ENCODE measurements at places on chromosomes 11 and 22.

- no peak for DNase-seq
- H3K27me3 ChIP-seq = no peaks in the 10 kb centered on the region
- no peaks in the 10 kb centered on the region for H3K36me3 ChIP-seq
Measured at GRCh38 chr22:38124236-38124974, 13.9 kb upstream of the BAIAP2L2 start.

DNA sequence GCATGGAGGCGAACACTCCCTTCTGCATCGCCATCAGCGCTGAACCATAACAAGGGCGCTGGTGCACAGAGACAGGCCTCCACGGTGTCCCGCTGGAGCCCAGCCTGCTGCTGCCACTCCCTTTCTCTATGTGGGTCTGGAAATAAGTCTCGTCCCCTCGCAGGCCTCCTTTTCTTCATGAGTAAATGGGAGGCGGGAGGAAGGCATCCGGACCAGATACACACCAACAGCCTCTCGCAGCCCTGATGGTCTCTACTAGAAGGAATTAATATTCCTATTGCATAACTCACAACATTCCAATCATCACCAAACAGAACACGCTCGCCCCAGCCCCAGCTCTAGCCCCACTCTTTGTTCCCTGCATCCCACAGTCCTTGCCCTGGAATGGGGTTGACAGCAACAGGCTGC lies 14.9 kb downstream of the RASD2 start:
- H3K27me3 ChIP-seq = peaks cover under 1% of the 10 kb centered on the region
- no peak overlapping the region for H3K4me3 ChIP-seq

- no peaks in the 10 kb centered on the region for H3K27me3 ChIP-seq
- peak; percentile 59 for DNase-seq
- H3K27ac ChIP-seq = no peak overlapping the region
- no peaks in the 10 kb centered on the region for H3K36me3 ChIP-seq
Measured at GRCh38 chr11:13335319-13335718, 57.7 kb downstream of the BMAL1 start.

DNA sequence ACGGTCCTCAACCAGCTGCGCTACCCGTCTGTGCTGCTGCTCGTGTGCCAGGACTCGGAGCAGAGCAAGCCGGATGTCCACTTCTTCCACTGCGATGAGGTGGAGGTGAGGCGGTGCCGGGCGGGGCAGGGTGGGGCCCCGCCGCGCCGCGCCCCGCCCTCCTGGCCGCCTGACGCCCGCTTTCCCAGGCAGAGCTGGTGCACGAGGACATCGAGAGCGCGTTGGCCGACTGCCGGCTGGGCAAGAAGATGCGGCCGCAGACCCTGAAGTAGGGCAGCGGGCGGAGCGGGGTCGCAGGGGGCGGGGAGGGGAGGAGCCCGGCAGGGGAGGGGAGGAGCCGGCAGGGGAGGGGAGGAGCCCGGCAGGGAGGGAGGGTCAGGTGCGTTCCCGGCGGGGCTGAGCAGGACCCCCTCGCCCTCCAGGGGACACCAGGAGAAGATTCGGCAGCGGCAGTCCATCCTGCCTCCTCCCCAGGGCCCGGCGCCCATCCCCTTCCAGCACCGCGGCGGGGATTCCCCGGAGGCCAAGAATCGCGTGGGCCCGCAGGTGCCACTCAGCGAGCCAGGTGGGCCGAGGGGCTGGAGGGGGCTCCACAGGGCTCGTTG lies 14.7 kb downstream of the EPS8L2 start:
- peaks cover 21% of the 10 kb centered on the region for H3K4me1 ChIP-seq
- no peak overlapping the region for H3K27ac ChIP-seq
- H3K4me3 ChIP-seq = no peak overlapping the region

- no peak overlapping the region for H3K4me3 ChIP-seq
- no peaks in the 10 kb centered on the region for H3K4me1 ChIP-seq
- H3K36me3 ChIP-seq = no peaks in the 10 kb centered on the region
- H3K27me3 ChIP-seq = no peaks in the 10 kb centered on the region
- no peak for DNase-seq
Measured at GRCh38 chr11:19767627-19768151, 55.1 kb downstream of the NAV2 start.

GRCh38 chr11:120184371-120184945 lies 26.4 kb upstream of the OAF start:
- no peak overlapping the region for H3K4me3 ChIP-seq
- no peak for DNase-seq
- no peak overlapping the region for H3K27ac ChIP-seq
- no peaks in the 10 kb centered on the region for H3K4me1 ChIP-seq
- H3K27me3 ChIP-seq = no peaks in the 10 kb centered on the region
- H3K36me3 ChIP-seq = no peaks in the 10 kb centered on the region

GRCh38 chr22:21702700-21703683 lies 32.6 kb downstream of the YPEL1 start:
- no peaks in the 10 kb centered on the region for H3K27me3 ChIP-seq
- no peak overlapping the region for H3K4me3 ChIP-seq
- H3K36me3 ChIP-seq = peaks cover 8% of the 10 kb centered on the region

GRCh38 chr11:108931168-108931567 lies 266.3 kb downstream of the DDX10 start:
- no peak for DNase-seq
- H3K27ac ChIP-seq = no peak overlapping the region
- no peaks in the 10 kb centered on the region for H3K4me1 ChIP-seq
- H3K4me3 ChIP-seq = no peak overlapping the region
- H3K36me3 ChIP-seq = no peaks in the 10 kb centered on the region

- H3K4me3 ChIP-seq = no peak overlapping the region
- no peaks in the 10 kb centered on the region for H3K36me3 ChIP-seq
Measured at GRCh38 chr11:75706260-75706729, 11.3 kb upstream of the MOGAT2 start.

- H3K4me1 ChIP-seq = no peaks in the 10 kb centered on the region
- no peaks in the 10 kb centered on the region for H3K36me3 ChIP-seq
- no peak overlapping the region for H3K27ac ChIP-seq
- no peak for DNase-seq
- no peak overlapping the region for H3K4me3 ChIP-seq
Measured at GRCh38 chr11:79431535-79431934, 9.3 kb downstream of the TENM4 start.

DNA sequence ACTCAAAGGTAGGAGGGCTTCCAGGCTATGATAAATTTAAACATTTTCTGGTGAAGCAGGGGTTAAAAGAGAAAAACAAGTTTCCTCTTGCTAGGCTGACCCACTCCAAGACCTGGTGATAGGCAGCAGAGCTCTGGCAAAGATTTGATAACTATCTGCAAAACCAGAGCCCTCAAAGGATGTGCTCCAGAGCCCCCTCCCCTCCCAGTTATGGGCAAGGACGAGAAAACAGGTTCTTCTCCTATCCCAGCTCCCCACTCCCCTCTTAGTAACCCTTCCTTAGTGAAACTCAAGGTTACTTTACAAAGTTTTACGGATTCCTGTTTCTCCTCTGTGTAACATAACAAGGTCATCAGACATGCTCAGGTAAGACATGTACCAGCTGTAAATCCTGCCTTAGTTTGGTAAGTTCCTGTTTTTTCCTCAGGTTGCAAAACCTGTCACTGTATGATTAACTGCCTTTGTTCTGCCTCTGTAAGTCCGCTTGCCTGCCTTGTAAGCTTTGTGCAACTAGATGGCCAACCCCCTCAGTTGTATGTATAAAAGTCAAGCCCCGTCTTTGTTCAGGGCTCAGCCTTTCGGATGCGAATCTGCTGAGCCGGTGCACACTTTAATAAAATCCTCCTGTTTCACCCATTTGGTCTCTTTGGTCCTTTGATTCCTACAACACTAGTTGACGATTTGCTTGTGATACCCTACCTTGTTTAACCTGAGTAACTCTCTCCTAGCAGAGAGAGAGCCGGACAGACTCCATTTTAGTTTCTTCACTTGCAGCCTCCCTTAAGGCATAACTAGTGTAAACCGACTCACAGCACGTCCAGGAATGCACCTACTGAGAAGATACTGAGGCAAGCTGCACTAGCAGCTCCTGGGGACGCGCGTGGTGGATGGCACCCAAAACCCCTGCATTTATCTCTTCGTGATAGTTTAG lies 13.9 kb downstream of the APOBEC3H start:
- H3K36me3 ChIP-seq = no peaks in the 10 kb centered on the region
- H3K27ac ChIP-seq = no peak overlapping the region
- H3K4me3 ChIP-seq = no peak overlapping the region
- no peak for DNase-seq

DNA sequence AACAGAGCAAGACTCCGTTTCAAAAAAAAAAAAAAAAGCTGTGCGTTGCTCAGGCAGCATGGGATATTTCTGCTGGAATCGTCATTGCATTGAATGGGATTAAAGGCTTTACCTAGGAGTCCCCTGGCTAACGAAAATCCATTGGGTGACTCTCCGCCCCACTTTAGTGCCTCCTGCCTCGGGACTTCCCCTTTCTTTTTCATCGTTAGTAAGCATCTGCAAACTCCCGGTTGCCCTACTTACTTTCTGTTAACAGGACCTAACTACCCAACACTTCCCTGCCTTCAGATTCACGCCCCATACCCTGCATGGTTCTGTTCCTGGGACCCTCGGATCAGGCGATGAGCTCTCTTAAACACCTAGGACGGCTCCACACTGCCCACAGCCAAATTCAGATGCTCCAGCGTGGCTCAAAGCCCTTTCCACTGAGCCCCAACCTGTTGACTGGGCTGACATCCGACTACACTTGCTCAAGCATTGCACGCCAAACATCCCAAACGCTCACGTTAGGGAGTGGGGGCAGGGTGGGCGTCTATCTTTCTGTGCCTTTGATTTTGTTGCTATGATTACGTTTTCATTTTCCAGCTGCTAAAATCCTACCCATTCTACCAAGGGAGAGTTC lies 143.8 kb downstream of the ST3GAL4 start:
- no peaks in the 10 kb centered on the region for H3K36me3 ChIP-seq
- no peak for DNase-seq
- no peak overlapping the region for H3K4me3 ChIP-seq

DNA sequence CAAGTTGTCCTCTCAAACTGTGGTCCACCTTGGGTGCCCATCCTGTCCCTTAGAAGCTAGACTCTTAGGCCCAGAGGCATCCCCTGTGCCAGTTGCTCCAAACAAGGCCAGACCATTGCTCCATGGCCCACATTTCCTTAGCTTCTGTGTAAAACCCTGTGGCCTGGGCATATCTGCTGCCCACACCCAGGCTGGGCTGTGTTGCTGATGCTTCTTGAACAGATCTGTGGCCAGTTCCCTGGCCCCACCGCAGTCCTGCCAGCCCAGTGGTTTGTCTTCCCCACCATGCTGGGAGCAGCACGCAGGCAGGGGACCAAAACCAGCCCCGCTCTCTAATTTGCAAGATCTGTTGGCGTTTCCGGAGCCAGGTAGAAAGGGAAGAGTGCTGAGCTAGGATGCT lies 72.2 kb downstream of the CSNK2A3 start:
- no peaks in the 10 kb centered on the region for H3K27me3 ChIP-seq
- no peaks in the 10 kb centered on the region for H3K4me1 ChIP-seq
- H3K27ac ChIP-seq = no peak overlapping the region
- DNase-seq = no peak
- H3K36me3 ChIP-seq = no peaks in the 10 kb centered on the region
- no peak overlapping the region for H3K4me3 ChIP-seq

DNA sequence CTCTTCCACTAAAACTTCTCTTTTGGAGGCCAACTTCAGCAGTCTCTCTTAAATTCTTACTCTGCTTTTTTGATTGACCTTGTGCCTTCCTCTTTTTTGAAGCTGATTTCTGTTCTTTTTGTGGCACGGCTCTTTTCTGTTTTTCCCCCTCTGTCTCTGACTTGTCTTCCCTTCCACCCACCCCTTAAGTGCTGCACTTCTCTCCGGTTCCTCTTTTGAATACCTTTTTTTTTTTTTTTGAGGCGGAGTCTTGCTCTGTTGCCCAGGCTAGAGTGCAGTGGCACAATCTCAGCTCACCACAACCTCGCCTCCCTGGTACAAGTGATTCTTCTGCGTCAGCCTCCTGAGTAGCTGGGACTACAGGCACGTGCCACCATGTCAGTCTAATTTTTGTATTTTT lies 211.9 kb downstream of the BLID start:
- no peaks in the 10 kb centered on the region for H3K4me1 ChIP-seq
- no peak for DNase-seq
- H3K36me3 ChIP-seq = no peaks in the 10 kb centered on the region

- H3K27ac ChIP-seq = no peak overlapping the region
- H3K4me1 ChIP-seq = peaks cover 28% of the 10 kb centered on the region
- no peaks in the 10 kb centered on the region for H3K36me3 ChIP-seq
- H3K27me3 ChIP-seq = no peaks in the 10 kb centered on the region
Measured at GRCh38 chr11:96151501-96151900, 191.5 kb downstream of the MAML2 start.

DNA sequence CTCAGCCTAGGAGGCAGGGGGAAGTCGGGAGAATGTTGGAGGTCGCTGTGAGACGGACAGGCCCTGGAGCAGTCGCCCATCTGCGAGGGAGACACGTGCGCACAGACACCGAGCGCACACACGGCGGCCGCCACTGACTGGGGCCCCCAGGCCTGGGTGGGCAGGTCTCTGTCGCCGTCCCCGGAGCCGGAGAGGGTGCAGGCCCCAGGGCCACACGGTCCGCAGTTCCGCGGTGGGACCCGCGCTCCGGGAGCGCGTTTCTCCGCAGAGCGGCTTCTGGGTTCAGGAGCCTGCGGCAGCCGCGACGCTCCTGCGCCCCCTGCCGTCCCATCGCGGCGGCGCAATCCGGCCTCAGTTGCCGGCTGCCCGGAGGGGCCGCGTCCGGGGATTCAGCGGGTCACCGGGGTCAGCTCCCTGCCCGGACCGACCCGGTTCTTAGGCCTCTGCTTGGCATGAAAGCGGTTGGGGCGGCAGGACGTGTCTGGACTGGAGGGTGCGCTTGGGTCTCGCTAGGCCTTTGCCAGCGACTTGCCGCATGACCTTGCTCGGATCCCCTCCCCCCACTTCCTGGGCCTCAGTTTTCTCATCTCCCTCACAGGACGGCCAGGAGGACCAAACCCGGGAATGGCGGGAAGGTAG lies 31.2 kb downstream of the PDE2A start:
- H3K4me1 ChIP-seq = peaks cover 5% of the 10 kb centered on the region
- no peaks in the 10 kb centered on the region for H3K36me3 ChIP-seq
- peaks cover 23% of the 10 kb centered on the region for H3K27me3 ChIP-seq
- DNase-seq = peak; percentile 69
- H3K27ac ChIP-seq = no peak overlapping the region

GRCh38 chr11:75280227-75280701 lies 39.7 kb downstream of the TPBGL start:
- no peaks in the 10 kb centered on the region for H3K27me3 ChIP-seq
- no peak overlapping the region for H3K4me3 ChIP-seq
- no peak overlapping the region for H3K27ac ChIP-seq
- H3K36me3 ChIP-seq = peaks cover 5% of the 10 kb centered on the region

DNA sequence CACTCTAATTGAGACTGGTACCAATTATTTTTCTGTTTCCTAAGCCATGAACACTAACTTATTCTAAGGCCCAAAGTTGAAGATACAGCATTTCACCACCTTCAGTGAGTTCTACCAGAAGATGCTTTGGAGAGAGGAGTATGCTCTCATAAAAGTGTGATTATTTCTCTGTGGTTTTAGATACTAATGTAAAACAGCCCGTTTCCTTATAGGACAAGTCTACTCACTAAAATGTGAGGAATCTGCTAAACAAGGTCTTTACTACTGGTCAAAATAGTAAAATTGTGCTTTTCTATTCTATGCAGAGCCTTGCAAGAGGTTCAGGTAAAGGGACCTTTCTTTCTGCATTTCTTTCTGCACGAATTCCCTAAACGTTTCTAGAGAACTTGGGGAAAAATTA lies 2.4 kb downstream of the LGR4 start:
- peaks cover 9% of the 10 kb centered on the region for H3K4me1 ChIP-seq
- no peaks in the 10 kb centered on the region for H3K27me3 ChIP-seq
- no peak for DNase-seq
- no peak overlapping the region for H3K4me3 ChIP-seq
- H3K27ac ChIP-seq = no peak overlapping the region

GRCh38 chr11:11580841-11581411 lies 40.9 kb downstream of the GALNT18 start:
- no peaks in the 10 kb centered on the region for H3K36me3 ChIP-seq
- H3K4me3 ChIP-seq = no peak overlapping the region
- H3K27ac ChIP-seq = no peak overlapping the region
- no peak for DNase-seq
- no peaks in the 10 kb centered on the region for H3K27me3 ChIP-seq
